Heart left ventricle (tissue), 16 donors: ENCODE measurements at places on chromosomes 12 and 14. TPM values are rescaled to one million over a fixed set of nuclear protein-coding genes. Genes with fewer than 3 reads are reported as not detected.

GRCh38 chr12:96053476-96054243 lies 18.3 kb upstream of the LTA4H start:
- H3K27ac ChIP-seq: peak overlapping the region; percentile 59
- no peaks in the 10 kb centered on the region for H3K36me3 ChIP-seq
- H3K4me3 ChIP-seq: no peak overlapping the region
- DNase-seq: no peak
- no peaks in the 10 kb centered on the region for H3K27me3 ChIP-seq

GRCh38 chr12:92297932-92298696 lies 152.5 kb upstream of the BTG1 start:
- no peaks in the 10 kb centered on the region for H3K4me1 ChIP-seq
- no peak for DNase-seq
- H3K27me3 ChIP-seq: no peaks in the 10 kb centered on the region
- no peak overlapping the region for H3K4me3 ChIP-seq
- H3K27ac ChIP-seq: peak overlapping the region; percentile 37
- no peaks in the 10 kb centered on the region for H3K36me3 ChIP-seq

GRCh38 chr12:123989168-123989567 lies 16.2 kb downstream of the ZNF664 start:
- H3K4me3 ChIP-seq: no peak overlapping the region
- peak overlapping the region; percentile 59 for H3K27ac ChIP-seq
- H3K4me1 ChIP-seq: peaks cover 60% of the 10 kb centered on the region
- no peak for DNase-seq

DNA sequence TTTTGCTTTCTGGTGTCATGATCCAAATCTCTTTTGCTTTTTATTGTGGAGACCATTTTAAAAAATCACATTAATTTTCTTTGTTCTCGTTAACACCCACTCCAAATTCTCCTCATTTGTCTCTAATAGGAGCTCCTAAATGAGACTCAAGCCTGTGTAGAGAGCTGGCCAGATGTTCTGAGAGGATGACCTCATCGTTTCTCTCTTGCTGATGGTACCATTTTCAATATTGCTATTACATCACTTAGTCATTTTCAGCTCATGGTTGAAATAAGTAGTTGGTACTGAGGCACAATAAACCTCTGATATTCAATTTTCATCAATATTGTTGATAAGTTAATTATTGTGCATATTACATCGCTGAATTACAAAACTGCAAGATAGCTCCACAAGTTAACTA lies 31.5 kb downstream of the SPTB start:
- H3K4me1 ChIP-seq: peaks cover 33% of the 10 kb centered on the region
- no peaks in the 10 kb centered on the region for H3K36me3 ChIP-seq
- H3K27ac ChIP-seq: no peak overlapping the region
- DNase-seq: no peak
- H3K27me3 ChIP-seq: no peaks in the 10 kb centered on the region

- H3K27ac ChIP-seq: no peak overlapping the region
- H3K27me3 ChIP-seq: no peaks in the 10 kb centered on the region
- no peak for DNase-seq
- H3K4me1 ChIP-seq: no peaks in the 10 kb centered on the region
Measured at GRCh38 chr12:107580750-107581618, 104.6 kb upstream of the PWP1 start.

GRCh38 chr12:59890896-59891579 lies 295.2 kb downstream of the SLC16A7 start:
- DNase-seq: no peak
- H3K27ac ChIP-seq: no peak overlapping the region
- H3K4me3 ChIP-seq: no peak overlapping the region
- no peaks in the 10 kb centered on the region for H3K27me3 ChIP-seq

DNA sequence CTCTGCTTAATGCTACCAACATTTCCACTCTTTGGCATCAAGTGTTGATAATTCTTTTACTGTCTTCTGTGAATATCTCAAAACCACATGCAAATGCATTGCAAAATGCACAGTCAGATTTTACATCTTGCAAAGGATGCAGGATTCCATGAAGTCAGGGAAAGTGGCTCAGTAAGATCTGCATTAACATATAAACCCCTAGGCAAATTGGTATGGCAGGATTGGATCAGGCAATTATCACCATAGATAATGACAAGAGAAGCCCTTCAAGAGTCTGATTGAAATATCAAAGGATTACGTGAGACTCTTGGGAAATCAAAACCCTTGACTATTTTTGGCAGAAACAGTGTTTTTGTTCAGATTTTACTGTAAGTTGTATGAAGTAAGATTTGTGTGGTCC lies 71.0 kb downstream of the TMTC2 start:
- H3K27me3 ChIP-seq: no peaks in the 10 kb centered on the region
- H3K27ac ChIP-seq: no peak overlapping the region
- no peaks in the 10 kb centered on the region for H3K4me1 ChIP-seq
- DNase-seq: no peak

- H3K36me3 ChIP-seq: no peaks in the 10 kb centered on the region
- H3K27me3 ChIP-seq: no peaks in the 10 kb centered on the region
Measured at GRCh38 chr12:11601647-11602046, 47.8 kb upstream of the ETV6 start.

GRCh38 chr14:23861666-23862065 lies 91.9 kb upstream of the DHRS4 start:
- no peak overlapping the region for H3K27ac ChIP-seq
- DNase-seq: no peak
- no peak overlapping the region for H3K4me3 ChIP-seq
- no peaks in the 10 kb centered on the region for H3K4me1 ChIP-seq
- no peaks in the 10 kb centered on the region for H3K36me3 ChIP-seq

GRCh38 chr12:122088179-122088810 lies 9.7 kb downstream of the MLXIP start:
- H3K27me3 ChIP-seq: no peaks in the 10 kb centered on the region
- peak overlapping the region; percentile 57 for H3K27ac ChIP-seq
- no peak overlapping the region for H3K4me3 ChIP-seq

DNA sequence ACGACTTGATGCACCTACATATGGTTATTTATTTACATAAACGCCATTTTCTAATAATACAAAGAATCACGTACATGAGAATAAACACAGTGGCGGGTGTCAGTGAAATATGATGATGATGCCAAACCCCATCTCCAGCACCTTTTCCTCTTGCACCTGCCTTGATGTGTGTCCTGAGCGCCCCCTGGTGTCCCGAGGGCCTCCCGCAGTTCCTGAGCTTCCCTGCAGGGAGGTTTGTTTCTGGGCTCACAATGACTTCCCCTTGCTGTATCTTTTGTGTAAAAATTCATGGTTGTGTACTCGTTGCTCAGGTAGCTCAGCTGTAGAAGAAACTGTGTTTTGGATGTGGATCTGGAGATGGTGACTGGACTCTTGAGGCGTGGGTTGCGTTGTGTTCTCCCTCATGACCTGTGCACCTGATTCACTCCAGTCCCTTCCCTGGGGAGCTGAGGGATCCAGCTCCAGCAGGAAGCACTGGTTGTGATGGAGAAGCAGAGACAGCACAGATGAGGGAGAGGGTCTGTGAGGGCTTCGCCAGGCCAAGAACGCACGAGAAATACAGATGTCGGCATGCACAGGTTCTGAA lies 1037.8 kb downstream of the TMEM121 start:
- H3K4me3 ChIP-seq: no peak overlapping the region
- no peak overlapping the region for H3K27ac ChIP-seq
- DNase-seq: no peak
- H3K4me1 ChIP-seq: no peaks in the 10 kb centered on the region

- H3K27me3 ChIP-seq: no peaks in the 10 kb centered on the region
- peak overlapping the region; percentile 11 for H3K27ac ChIP-seq
- DNase-seq: no peak
- H3K4me3 ChIP-seq: no peak overlapping the region
- no peaks in the 10 kb centered on the region for H3K36me3 ChIP-seq
- H3K4me1 ChIP-seq: peaks cover 6% of the 10 kb centered on the region
Measured at GRCh38 chr12:19410629-19411185, 28.6 kb upstream of the AEBP2 start.

- H3K27me3 ChIP-seq: peaks cover 55% of the 10 kb centered on the region
- no peaks in the 10 kb centered on the region for H3K36me3 ChIP-seq
- no peak overlapping the region for H3K4me3 ChIP-seq
- peaks cover 7% of the 10 kb centered on the region for H3K4me1 ChIP-seq
- no peak for DNase-seq
Measured at GRCh38 chr12:52692254-52692653, 11.1 kb downstream of the KRT77 start.

- H3K4me3 ChIP-seq: no peak overlapping the region
- no peak for DNase-seq
- no peak overlapping the region for H3K27ac ChIP-seq
- no peaks in the 10 kb centered on the region for H3K27me3 ChIP-seq
- H3K36me3 ChIP-seq: no peaks in the 10 kb centered on the region
Measured at GRCh38 chr12:130026608-130027176, 122.9 kb upstream of the TMEM132D start.

GRCh38 chr12:121537814-121538698 lies 42.8 kb downstream of the KDM2B start:
- H3K27me3 ChIP-seq: no peaks in the 10 kb centered on the region
- peaks cover 4% of the 10 kb centered on the region for H3K36me3 ChIP-seq
- peak overlapping the region; percentile 70 for H3K4me3 ChIP-seq

- H3K36me3 ChIP-seq: no peaks in the 10 kb centered on the region
- no peak overlapping the region for H3K27ac ChIP-seq
- H3K27me3 ChIP-seq: peaks cover 15% of the 10 kb centered on the region
- no peaks in the 10 kb centered on the region for H3K4me1 ChIP-seq
- no peak for DNase-seq
Measured at GRCh38 chr12:131613678-131614077, 97.2 kb upstream of the SFSWAP start.

PLA2G1B gene
- not detected for total RNA-seq

PLCZ1 gene
- total RNA-seq: not detected

AGAP2 gene
- total RNA-seq: 5.3 TPM

GARIN6 gene
- total RNA-seq: not detected

FGD6 gene
- total RNA-seq: 14.8 TPM

PPM1H gene
- total RNA-seq: 5.9 TPM

AMN gene
- not detected for total RNA-seq

TBX5 gene
- 40.3 TPM for total RNA-seq
